AG09309 (cell line): ENCODE measurements at places on chromosomes 12 and 14.

DNA sequence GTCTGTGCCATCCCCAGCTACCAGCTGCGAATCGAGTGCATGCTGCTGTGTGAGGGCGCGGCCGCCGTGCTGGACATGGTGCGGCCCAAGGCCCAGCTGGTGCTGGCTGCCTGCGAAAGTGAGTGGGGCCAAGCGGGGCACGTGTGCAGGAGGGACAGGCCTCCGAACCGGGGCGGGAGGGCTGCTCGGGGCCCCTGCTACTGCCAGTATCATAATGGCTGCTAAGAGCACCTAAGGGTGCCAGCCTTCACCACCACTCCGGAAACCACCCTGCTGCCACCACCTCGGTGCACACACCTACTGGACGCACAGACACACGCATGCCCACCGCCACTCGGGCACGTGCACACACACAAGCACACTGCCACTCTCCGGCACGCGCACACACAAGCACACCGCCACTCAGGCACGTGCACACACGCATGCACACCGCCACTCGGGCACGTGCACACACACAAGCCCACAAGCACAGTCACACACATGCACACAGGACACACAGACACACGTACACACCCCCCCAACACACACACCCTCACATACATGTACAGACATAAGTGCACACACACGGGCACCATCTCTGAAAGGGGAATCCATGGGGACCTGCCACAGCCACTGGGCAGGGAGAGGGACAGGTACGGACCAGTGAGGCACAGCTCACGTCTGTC lies 13.8 kb upstream of the ADSS1 start:
- DNase-seq: no peak

GRCh38 chr12:114963846-114964245 lies 279.9 kb upstream of the TBX3 start:
- no peak for DNase-seq

DNA sequence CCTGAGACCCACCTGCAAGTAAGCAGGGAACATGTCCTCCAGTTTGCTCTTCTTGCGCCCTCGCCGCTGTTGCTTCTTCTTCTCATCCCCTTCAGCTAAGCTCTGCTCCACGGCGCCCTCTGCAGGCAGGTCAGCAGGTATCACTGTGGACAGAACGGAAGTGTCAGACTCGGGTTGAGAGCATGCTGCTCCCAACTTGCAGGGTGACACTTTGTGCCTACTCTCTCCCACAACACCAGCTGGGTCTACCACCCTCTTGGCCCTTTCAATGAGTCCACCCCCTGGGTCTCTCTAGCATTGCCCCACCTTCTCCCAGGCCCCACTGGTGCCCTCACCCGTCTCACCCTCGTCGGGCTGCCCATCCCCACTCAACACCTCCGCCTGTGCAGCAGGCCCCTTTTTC lies 16.7 kb downstream of the KMT2D start:
- no peak for DNase-seq

DNA sequence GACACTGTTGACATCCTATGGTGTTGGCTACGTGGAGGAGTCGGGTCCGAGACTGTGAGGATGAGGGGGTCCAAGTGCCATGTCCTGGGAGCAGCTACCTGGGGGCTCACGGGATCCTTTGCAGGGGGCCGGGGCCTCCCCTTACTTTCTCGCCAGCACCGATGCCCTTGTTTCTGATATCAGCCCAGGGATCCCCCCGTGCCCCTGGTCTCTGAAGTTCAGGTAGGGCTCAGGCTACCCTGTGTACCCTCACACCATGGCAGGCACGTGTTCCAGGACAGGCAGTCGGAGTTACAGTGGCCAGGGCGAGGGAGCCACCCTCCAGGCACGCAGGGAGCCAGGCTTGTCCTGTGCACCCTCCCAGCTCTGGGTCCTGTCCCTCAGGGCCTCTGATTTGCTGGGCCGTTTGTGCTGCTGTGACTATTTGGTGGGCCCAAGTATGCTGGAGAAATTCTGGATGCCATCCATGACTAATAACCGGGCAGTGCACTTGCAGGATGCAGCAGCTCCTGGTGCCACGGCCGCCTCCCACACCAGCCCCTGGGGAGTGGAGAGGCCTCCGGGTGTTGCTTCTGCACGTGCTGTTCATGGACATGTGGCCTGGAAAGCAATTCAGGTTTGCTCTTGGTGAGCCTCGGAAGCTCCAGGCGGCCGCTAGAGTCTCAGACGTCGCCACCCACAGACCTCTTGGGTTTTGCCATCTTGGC lies 93.1 kb upstream of the SFSWAP start:
- no peak for DNase-seq

DNA sequence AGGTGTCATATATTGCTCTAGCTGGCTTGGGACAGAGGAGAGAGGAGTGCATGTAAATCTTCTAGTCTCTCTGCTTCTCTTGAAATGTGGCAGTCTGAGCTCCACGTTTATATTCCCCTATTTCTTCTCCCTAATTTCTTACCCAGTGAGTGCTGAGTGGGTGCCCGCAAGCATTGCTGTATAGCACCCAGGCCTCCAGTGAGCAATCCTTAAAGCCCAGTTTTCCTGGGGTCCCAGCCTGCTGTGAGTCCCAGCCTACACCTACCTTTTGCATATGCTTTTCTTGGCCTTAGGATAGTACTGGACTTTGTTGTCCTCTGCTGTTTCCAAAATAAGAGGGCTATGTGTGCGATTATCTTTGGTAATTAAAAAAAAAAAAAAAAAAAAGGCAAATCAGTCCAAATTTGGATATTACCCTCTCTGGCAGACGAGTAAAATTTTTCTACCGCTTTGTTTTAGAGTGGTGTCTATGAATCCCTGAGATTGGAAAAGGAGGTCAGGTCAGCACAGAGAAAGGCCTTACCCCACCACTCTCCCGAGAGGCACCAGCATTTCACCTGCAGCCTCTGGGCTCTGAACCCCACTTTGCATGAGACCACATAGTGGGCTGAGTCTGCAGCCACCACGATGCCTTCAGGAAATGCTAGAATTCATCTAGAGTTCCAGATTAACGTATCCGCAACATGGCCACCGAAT lies 1.1 kb downstream of the MGST1 start:
- no peak for DNase-seq

GRCh38 chr14:37985826-37986470 lies 221.8 kb upstream of the SSTR1 start:
- peak; percentile 27 for DNase-seq

DNA sequence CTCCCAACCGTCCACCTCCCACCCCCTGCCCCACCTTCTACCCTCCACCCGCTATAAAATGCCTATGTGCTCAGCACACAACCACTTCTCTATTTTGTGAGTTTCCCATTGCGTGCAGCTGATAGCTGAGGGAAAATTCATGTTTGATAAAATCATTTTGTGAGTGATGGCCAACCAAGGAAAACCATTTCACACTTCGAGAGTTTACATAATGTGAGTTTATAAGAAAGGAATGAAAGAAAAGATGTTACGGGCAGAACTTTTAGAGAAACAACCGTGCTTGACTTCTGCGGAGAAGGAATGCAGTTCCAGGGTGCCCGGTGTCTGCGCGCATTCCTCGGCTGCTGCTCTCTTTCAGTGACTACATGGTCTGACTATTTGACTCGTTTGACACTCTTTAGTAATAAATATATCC lies 140.9 kb downstream of the EFCAB11 start:
- peak; percentile 83 for DNase-seq

GRCh38 chr12:125408718-125409117 lies 343.5 kb downstream of the AACS start:
- no peak for DNase-seq

GRCh38 chr12:3207858-3208257 lies 130.7 kb downstream of the TSPAN9 start:
- DNase-seq: no peak

DNA sequence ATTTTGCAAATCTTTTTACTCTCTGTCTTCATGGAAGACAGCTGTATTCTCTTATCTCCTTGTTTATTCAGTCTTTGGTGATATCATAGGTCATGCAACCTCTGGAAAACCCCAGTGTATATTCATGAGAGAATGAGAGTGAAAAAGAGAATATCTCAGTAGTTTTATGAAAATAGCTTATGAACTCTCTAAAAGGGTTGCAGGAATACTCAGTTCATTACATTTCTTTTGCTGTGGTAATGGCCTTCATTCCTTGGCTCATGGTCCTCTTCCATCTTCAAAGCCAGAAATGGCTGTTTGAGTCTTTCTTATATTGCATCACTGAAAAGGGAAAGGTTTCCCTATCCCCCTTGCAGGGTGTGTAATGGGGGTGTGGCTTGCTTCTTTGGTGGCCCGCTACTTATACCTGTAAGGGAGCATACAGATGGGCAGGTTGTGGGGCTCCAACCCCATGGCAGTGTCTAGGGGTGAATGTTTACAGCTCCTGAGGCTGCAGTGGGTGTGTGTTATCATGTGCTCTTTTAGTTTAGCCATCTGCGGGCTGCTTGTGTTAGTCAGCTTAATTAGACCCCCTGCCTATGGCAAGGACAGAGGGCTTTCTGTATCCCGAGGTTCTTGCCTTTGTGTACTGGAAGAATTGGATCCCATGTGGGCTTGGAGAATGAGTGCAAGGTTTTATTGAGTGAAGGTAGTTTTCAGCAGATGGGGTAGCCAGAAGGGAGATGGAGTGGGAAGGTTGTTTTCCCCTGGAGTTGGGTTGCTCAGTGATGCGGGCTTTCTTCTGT lies 150.2 kb downstream of the CCDC91 start:
- no peak for DNase-seq

DNA sequence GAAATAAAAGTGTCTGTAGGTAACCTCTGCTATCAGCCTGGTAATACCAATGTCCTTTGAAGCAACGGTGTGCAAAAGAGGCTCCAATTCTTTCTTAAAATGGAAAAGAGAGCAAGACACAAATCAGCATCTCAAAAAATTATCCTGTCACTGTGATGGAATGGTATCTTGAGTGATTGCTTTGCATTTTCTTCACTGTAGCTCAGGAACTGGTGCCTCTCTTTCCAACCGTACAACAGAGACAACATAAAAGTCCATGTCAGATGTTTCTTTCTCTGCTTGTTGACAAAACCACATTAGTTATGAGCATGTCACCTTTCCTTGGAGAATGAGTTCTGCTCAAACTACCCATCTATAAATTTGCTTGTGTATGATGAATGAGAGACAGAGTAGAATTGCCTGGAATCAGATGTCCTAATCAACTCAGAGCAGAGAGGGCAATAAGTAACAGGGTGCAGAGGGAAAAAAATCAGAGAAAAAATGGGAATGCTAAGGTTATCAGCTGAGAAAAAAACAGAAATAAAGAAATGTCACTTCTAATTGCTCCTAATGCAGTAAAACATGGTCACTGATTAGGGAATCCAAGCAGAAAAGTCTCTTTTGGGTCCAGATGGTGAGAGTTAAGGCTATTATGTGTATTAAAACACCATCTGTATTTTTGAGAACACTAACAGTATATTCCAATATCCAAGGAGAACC lies 465.0 kb upstream of the ATP2B1 start:
- no peak for DNase-seq

- no peak for DNase-seq
These were observed 7.9 kb downstream of the FAIM2 start for GRCh38 chr12:49895773-49896172.

DNA sequence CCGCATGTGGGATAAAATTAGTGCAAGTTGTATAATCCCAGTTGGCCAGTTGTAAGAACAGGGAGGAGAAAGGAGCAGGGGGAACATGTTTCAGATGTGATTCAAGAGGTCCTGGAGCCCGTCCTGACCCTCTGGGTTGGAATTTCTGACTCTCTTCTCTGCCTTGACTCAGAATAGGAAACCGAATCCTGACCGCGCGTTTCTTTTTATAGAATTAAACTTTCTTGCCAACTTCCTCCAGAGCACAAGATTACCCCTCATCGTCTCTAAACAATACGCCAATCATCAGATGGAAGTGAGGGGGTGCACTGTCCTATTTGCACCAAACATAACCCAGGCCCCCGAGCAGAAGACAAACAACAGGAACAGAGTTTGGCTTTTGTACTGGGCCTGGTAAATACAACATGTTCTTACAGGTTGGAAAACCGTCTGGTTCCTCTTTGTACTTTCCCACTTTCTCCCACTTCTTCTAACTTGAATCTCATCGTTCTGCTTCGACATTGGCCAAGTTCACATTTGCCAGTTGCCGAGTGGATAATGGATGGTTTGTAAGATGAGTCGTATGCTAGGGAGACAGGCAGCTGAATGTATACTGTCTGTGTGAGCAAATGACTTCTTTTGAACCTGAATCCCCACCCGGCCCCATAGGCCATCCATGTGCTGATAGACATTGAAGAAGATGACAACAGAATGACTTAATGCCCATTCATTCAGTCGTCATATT lies 42.6 kb upstream of the MED13L start:
- peak; percentile 95 for DNase-seq

GRCh38 chr14:22059201-22059600 lies 385.6 kb upstream of the OR4E1 start:
- DNase-seq: no peak

DNA sequence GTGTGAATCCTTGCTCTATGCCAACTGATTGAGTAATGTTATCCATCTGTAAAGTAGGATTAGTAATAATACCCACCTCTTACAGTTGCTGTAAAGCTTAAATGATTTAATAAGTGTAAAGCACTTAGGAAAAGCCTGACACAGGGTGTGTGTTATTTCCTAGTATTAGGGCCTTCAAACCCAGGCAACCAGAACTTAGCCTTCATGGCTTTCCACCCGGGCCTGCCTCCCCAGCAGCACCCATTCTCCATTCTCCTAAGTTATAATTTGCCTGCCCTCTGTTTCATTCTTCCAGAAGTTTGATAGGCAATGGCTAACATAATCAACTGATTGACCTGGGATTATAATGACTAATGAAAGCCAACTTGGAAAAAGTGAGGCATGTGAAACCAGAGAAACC lies 20.4 kb upstream of the PDZRN4 start:
- no peak for DNase-seq
